ENCODE measurements at places on chromosomes 5 and 9.
A peak's percentile ranks its signal among the peaks of the same experiment; 100 is the strongest.

- DNase-seq = no peak
Observed at GRCh38 chr5:141870228-141870627, 8.0 kb downstream of the PCDH1 start.

- no peak for DNase-seq
Observed at GRCh38 chr9:126511411-126511810, 102.3 kb upstream of the LMX1B start.

GRCh38 chr5:82419559-82420332 lies 141.6 kb upstream of the RPS23 start:
- DNase-seq = no peak

GRCh38 chr9:83296123-83296522 lies 233.2 kb upstream of the RASEF start:
- DNase-seq = no peak

- DNase-seq = no peak
Observed at GRCh38 chr9:24071716-24072115, 245.7 kb upstream of the ELAVL2 start.

GRCh38 chr5:138809391-138809790 lies 56.2 kb downstream of the CTNNA1 start:
- peak; percentile 21 for DNase-seq

GRCh38 chr5:175743676-175744210 lies 85.9 kb downstream of the HRH2 start:
- peak; percentile 11 for DNase-seq

All from EL (cell line).